ENCODE measurements at places on chromosomes 5 and 9.

GRCh38 chr9:11872471-11872870 lies 820.7 kb upstream of the TYRP1 start:
- no peak for DNase-seq

DNA sequence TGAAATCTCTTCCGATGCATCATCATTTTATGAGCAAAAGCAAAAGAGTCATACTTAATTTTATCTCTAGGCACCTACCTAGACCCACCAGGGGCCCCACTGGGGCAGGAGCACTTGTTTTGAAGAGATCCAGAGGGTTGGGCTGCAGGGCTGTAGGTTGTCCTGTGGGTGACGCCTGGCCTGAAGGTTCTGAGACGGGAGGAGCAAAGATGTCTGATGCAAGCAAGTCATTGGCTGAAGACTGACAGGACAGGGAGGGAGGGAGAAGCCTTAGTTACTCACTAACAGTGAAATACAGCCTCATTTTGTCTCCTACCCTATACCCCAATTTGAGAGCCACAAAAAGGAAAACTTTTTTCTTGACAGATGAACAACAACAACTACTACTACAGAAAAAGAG lies 17.1 kb upstream of the C9 start:
- DNase-seq = no peak

GRCh38 chr5:27315363-27316270 lies 277.2 kb upstream of the CDH9 start:
- DNase-seq = no peak

DNA sequence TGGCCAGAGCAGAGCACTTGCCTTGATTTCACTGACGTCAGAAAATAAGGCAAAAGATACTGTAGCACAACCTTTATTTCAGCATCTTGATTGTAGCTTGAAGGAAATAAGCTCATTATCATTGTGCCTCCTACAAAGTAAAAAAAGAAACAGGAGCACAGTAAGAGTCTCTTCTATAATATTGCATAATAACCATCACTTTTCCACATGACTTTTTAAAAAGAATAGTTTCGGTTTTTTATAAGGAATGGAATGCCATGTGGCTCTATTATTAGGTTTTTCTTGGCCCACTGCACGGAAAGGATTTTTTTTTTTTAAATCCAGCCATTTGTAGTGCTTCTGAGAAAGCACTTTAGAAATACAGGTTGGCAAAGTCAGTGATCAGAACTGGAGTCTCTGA lies 655.3 kb downstream of the LRRC70 start:
- DNase-seq = no peak

- DNase-seq = no peak
These were observed 553.0 kb upstream of the GRAMD2B start for GRCh38 chr5:125870256-125870655.

DNA sequence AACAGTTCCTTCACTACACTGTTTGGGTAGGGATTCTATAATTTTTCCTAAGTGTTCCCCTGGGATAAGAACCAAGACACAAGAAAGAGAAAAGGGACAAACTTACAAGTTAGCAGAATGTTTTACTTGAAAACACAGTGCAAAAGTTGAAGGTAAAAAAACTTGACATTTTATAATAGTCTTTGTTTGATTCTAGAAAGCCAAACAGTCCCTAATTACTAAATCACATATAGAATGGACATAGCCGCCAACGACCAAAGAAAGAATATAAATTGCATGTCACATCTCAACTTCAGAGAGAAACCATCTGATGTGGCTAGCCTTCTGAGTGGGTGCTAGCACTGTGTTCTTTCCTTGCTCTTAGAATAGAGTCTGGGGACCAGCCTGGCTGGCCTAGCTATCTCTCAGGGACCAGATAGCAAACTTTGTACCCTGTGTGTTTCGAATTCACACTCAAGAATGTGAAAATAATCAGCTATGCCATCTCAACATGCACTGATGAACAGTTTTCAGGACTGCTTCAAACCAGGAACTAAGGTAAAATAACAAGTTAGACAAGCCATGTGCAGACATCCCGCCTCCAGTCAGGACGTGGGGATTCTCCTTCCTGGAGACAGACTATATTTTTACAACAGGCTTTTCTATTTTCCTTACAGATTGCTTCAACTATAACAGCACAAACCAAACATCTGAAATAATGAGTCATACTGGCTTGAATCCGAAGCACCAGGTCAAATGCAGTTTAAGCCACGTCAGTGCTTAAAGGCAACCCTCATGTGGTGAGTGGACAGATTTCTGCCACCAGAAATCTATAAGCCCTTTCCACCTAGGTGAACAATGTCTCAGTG lies 53.7 kb downstream of the LHFPL2 start:
- peak; percentile 47 for DNase-seq

- peak; percentile 29 for DNase-seq
These were observed 80.0 kb downstream of the TMEM161B start for GRCh38 chr5:88188458-88189132.
